ENCODE measurements at places on chromosomes 1 and 21.
A peak's percentile ranks its signal among the peaks of the same experiment; 100 is the strongest.

- DNase-seq, result no peak
These were observed 141.0 kb upstream of the NGF start for GRCh38 chr1:115479055-115479482.

DNA sequence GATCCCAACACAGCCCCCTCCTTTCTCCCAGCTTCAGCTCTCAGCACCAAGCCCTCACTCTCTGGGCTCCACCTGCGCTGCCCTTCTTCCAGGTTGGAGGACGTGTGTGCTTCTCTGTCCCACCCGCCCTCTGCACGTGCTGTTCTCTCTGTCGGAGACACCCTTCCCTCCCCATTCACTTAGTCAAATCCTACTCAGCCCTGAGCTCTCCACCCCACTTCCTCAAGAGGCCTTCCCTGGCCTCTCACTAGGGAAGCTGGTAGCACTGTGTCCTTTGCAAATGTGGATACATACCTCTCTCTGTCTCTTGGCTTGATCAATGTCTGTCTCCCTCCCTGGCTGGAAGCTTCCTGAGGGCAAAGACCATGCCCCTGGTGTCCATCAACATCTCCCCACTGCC, 43.0 kb downstream of the TNFRSF8 start:
- DNase-seq, result no peak

DNA sequence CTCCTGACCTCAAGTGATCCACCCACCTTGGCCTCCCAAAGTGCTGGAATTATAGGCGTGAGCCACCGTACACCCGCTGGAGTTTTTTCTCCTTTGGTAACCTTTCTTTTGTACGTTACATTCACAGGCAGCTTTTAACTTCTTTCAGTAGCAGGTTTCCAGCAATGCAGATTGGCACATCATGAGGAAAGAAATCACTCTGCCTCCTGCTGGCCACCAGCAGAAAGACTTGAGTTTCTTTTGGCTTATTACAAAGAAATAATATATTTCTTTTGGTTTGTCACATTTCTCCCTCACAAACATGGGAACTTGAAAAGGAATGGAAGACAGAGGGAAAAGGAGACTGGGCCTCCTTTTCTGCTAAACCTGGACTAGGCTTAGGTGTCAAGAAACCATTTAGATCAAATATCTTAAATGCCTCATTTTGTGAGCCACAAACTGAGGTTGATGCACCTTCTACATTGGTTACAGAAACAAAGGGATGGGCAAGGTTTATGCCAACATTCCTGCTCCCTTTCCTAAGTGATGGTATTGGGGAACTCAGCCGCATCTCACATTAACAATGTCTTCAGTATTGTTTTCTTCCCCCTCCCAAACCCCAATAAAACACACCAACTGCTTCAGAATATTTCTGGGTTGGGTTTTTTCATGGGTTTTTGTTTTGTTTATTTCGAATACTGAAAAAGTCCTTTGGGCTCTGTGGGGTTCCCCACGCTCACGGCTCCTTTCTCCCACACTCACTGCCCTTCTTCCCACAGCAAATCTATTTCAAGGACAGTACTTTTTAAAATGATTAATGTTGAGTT, 7.7 kb downstream of the ENSA start:
- DNase-seq, result peak; percentile 60

- DNase-seq, result no peak
These were observed 13.4 kb downstream of the ENTREP3 start for GRCh38 chr1:155241841-155242264.

GRCh38 chr1:24526940-24527542, 24.4 kb downstream of the RCAN3 start:
- peak; percentile 61 for DNase-seq

DNA sequence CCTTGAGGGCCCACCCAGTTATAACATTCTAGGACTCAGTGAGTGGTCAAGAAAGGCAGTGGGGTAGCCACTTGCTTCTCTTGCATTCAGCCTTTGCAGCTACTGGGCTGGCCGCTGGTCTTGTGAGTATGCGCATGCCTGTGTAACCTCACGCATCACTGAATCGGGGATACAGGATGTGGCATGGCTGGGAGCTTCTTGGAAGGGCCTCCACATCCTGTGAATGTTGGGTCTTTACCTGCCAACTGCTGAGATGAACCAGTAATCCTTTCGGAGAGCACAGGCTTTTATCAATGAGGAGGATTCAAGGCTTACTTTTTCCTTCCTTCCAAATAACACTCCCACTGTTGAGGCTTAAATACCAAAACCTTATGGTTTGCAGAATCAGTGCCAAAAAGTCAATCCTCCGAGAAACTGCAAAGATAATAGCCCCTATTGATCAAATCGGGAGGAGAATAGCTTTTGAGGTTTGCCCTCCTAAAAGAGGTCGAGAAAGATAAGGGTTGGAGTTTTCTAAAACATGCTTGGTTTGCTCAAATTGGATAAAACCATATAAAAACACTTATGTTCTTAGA, 198.9 kb upstream of the UBE2U start:
- DNase-seq, result no peak

GRCh38 chr1:53639996-53640700, 98.8 kb downstream of the GLIS1 start:
- DNase-seq, result no peak

Measured in activated T-cell treated with anti-CD3 and anti-CD28 coated beads, Interleukin-2, amount 50 U/mL, for 1 hour (primary cell).